ENCODE measurements at places on chromosomes 2 and 18.
A peak's percentile ranks its signal among the peaks of the same experiment; 100 is the strongest.

DNA sequence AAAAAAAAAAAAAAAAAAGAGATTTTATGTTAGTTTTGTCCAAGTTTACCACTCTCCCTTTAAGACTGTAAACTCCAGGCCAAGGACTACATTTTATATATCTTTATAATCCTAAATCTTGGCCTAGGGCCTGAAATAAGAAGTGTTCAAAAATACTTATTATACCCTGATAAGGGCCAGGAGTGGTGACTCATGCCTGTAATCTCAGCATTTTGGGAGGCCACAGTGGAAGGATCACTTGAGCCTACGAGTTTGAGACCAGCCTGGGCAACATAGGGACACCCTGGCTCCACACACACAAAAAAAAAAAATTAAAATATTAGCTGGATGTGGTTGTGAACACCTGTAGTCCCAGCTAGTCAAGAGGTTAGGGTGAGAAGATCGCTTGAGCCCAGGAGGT lies 12.7 kb downstream of the TRIP12 start:
- peaks cover 4% of the 10 kb centered on the region for H3K36me3 ChIP-seq
- H3K27ac ChIP-seq = peak overlapping the region; percentile 31
- DNase-seq = no peak

GRCh38 chr2:2573205-2573604 lies 242.1 kb upstream of the MYT1L start:
- no peak overlapping the region for H3K4me3 ChIP-seq
- no peak for DNase-seq
- H3K27me3 ChIP-seq = no peaks in the 10 kb centered on the region
- no peaks in the 10 kb centered on the region for H3K36me3 ChIP-seq
- H3K27ac ChIP-seq = no peak overlapping the region

GRCh38 chr2:74979844-74980243 lies 21.4 kb downstream of the POLE4 start:
- no peak overlapping the region for H3K27ac ChIP-seq
- no peak overlapping the region for H3K4me3 ChIP-seq
- H3K4me1 ChIP-seq = no peaks in the 10 kb centered on the region
- H3K27me3 ChIP-seq = no peaks in the 10 kb centered on the region

DNA sequence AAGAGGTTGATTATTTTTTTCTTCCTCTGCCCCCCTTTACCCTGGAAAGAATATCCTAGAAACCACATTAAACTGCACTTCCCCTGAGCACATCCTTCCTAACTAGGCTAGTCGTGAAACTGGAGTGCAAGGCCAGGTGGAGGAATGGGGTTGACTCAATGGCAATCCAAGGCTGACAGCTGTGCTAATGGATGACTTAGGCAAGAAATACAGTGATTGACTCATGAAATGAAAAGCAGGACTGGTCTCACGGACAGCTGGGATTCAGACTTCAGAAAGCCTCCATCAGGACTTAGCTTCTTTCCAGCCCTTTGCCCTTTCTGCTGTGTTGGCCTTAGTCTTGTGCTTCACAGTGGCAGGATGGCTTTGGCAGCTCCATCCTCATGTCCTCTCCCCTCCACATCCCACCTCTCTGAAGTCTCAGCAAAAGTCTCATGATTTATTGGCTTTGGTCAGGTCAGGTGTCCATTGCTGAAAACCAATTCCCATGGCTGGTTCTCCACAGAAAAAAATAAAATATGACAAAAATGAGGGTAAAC lies 33.8 kb downstream of the INSIG2 start:
- H3K4me3 ChIP-seq = no peak overlapping the region
- H3K4me1 ChIP-seq = peaks cover 4% of the 10 kb centered on the region
- no peak overlapping the region for H3K27ac ChIP-seq
- H3K36me3 ChIP-seq = no peaks in the 10 kb centered on the region
- no peaks in the 10 kb centered on the region for H3K27me3 ChIP-seq

DNA sequence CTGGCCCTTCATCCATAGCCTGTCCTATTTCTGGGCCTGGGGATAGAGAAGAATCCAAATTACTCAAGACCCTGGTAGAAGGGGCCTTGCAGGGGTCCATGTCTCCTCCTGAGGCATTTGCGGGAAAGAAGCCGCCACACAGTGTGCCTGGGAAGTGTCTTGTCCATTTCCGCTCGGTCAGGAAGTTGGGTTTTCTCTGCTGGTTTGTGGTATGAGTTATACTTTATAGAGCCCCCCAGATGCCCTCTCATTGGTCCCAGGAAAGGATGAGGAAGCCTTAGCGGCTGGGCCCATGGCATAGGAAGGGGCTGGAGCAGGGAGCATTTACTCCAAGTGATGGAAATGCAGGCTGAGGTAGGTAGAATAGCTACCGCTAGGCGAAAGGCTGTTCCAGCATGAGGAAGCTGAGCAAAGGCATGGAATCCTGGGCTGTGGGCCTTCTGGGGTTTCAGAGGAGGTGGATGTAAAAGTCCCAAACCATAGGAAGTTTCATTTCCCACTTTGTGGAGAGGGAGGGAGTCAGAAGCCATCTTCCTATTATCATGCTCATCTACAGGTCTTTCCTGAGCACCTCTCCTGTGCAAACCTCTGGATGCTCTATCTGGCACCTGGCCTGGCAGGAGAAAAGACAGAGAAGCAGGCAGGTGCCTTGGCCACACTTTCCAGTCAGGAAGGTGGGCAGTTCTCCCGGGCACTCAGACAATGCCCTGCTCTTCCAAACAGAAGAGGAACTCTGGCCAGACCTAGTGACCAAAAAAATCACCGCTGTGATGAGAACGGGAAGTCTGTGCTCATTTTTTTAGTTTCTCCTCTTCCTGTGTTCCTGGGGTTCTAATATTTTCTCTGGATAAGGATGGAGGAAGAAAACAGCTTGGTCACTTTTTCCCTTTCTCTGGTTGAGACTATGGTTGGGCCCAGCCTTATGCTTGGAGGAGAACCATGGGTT lies 2.6 kb upstream of the CD207 start:
- H3K4me3 ChIP-seq = peak overlapping the region; percentile 66
- H3K27ac ChIP-seq = peak overlapping the region; percentile 73
- H3K36me3 ChIP-seq = peaks cover 11% of the 10 kb centered on the region
- peak; percentile 65 for DNase-seq

- no peaks in the 10 kb centered on the region for H3K27me3 ChIP-seq
- DNase-seq = no peak
- no peak overlapping the region for H3K4me3 ChIP-seq
- H3K36me3 ChIP-seq = peaks cover 7% of the 10 kb centered on the region
- H3K4me1 ChIP-seq = peaks cover 18% of the 10 kb centered on the region
These were observed 34.5 kb downstream of the SFT2D3 start for GRCh38 chr2:127735537-127736399.

GRCh38 chr2:10541081-10541480 lies 93.0 kb upstream of the ODC1 start:
- H3K36me3 ChIP-seq = no peaks in the 10 kb centered on the region
- H3K27me3 ChIP-seq = peaks cover 4% of the 10 kb centered on the region
- no peak for DNase-seq
- H3K4me3 ChIP-seq = no peak overlapping the region

GRCh38 chr2:110789706-110790105 lies 57.3 kb downstream of the ACOXL start:
- DNase-seq = no peak
- no peak overlapping the region for H3K4me3 ChIP-seq
- H3K4me1 ChIP-seq = peaks cover 4% of the 10 kb centered on the region
- no peak overlapping the region for H3K27ac ChIP-seq
- peaks cover 27% of the 10 kb centered on the region for H3K27me3 ChIP-seq
- peaks cover 12% of the 10 kb centered on the region for H3K36me3 ChIP-seq

DNA sequence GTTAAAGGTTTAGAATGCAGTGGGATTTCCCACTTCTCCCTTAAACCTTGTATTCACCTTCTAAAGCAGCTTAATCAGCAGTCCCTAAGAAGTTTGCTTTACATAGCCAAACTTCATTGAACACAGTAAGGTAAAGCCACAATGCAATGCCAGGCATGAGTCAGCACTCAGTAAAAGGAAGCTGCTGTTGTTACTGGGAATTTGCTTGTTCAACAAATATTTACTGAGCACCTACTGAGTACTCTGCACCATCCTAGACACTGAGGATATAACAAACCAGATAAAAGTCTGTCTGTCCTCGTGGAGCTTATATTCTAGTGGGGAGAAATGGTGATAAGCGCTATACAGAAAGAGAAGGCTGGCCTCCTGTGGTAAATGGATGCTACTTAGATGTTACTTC lies 162.7 kb downstream of the PKP4 start:
- H3K27me3 ChIP-seq = no peaks in the 10 kb centered on the region
- H3K36me3 ChIP-seq = peaks cover 8% of the 10 kb centered on the region
- DNase-seq = no peak
- no peak overlapping the region for H3K4me3 ChIP-seq

DNA sequence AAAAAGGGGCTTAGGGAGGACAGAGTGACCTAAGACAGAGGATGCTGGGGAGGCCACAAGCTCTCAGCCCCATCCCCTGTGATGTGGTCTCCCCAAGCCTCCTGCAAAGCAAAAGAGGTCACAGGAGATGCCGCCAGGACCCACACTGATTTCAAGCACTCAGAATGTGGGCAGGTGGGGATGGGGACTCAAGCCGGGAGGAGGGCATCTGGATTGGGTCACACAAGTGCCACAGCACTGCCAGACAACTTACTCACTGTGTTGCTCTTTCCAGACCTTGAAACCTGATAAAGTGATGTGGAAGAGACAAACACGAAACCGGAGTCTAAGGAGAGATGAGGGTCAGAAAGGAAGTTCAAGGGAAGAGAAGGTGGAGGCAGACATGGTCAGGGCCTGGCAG lies 95.7 kb downstream of the TTC32 start:
- H3K27me3 ChIP-seq = no peaks in the 10 kb centered on the region
- H3K27ac ChIP-seq = no peak overlapping the region
- H3K4me1 ChIP-seq = no peaks in the 10 kb centered on the region
- no peak overlapping the region for H3K4me3 ChIP-seq

GRCh38 chr2:224562831-224563230 lies 22.3 kb downstream of the CUL3 start:
- H3K36me3 ChIP-seq = peaks cover 3% of the 10 kb centered on the region
- DNase-seq = no peak
- no peak overlapping the region for H3K4me3 ChIP-seq
- no peak overlapping the region for H3K27ac ChIP-seq

GRCh38 chr2:138490673-138491494 lies 10.7 kb upstream of the SPOPL start:
- H3K4me1 ChIP-seq = no peaks in the 10 kb centered on the region
- H3K4me3 ChIP-seq = no peak overlapping the region
- H3K36me3 ChIP-seq = no peaks in the 10 kb centered on the region
- no peak overlapping the region for H3K27ac ChIP-seq

DNA sequence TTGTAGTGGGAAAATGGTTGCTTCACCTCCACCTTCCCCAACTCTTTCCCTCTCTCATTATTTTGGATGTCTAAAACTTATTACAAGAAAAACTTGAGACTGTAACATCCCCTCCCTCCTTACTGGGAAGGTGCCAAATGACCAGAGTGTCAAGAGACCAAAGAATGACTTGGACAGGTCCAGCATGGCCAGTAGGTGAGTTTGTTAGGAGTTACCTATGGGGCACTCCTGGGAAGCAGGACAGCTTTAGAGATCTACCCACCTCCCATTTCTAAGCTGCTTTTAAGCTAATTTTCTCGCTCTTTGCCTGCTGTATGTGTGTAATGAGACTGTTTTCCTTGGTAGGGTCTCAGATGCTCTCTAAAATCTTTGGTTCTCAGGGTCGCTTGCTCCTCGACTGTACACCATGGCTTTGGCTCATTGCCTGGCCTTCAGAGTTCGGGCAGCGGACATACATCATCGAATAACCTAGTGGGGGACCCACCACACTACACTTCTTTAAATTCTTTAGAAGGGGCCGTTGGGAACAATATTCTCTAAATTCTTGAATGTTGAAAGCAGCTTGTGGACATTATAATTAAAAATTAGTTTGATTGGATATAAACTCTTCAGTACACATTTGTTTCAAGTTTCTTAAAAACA lies 45.2 kb downstream of the SLC30A6 start:
- no peaks in the 10 kb centered on the region for H3K36me3 ChIP-seq
- DNase-seq = no peak
- H3K4me3 ChIP-seq = no peak overlapping the region
- H3K4me1 ChIP-seq = no peaks in the 10 kb centered on the region

DNA sequence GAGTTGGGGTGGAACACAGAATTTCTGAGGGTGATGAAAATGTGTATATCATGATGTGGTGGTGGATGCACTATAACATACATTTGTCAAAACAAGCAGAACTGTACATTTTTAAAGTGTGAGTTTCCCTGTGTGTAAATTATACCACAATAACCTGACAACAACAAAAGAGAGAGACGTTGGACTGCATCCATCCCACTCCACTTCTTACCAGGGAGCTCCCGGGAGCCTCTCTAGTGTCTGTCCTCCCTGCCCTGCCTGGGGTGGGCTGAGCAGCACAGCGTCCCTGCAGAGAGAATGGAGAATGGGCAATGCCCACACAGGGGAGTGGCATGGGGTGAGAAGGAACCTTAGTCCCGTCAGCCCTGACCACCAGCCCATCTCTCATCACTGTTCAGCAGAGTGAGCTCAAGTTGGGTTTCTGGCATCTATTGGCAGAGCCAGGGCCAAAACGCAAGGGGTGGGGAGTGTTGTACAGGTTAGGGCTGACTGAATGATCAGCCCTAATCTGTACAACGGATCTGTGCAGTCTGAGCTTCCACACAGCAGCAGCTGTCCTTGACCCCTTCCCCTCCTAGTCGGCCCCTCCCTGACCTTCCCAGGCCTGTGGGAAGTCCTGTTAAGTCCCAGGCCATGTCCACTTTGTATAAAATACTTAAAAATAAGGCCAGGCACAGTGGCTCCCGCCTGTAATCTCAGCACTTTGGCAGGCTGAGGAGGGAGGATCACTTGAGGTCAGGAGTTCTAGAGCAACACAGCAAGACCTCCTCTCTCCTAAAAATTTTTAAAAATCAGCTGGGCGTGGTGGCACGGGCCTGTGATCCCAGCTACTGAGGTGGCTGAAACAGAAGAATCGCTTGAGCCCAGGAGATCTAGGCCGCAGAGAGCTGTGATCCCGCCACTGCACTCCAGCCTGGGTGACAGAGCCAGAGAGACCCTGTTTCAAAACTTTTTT lies 3.3 kb upstream of the PROC start:
- H3K27me3 ChIP-seq = peaks cover 30% of the 10 kb centered on the region
- DNase-seq = peak; percentile 44
- no peak overlapping the region for H3K4me3 ChIP-seq
- H3K36me3 ChIP-seq = no peaks in the 10 kb centered on the region

GRCh38 chr18:69956057-69956456 lies 8.4 kb upstream of the CD226 start:
- no peak for DNase-seq
- peaks cover 17% of the 10 kb centered on the region for H3K4me1 ChIP-seq
- no peak overlapping the region for H3K4me3 ChIP-seq
- H3K27ac ChIP-seq = no peak overlapping the region
- peaks cover 17% of the 10 kb centered on the region for H3K36me3 ChIP-seq

DNA sequence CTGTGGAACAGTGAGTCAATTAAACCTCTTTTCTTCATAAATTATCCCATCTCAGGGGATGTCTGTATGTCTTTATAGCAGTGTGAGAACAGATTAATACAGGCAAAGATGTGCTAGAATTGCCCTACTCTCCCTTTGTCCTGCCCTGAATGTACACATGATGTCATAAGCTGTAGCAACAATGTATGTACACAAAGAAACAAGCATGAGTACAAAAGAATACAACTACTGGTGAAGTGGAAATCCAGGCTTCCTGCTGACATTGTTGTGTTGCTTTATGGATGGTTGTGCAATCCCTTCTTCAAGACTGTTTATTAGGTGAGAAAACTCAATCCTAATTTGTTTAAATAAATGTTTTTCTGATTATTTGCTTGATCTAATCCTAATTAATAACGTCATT lies 446.6 kb downstream of the DSC3 start:
- DNase-seq = no peak
- H3K36me3 ChIP-seq = no peaks in the 10 kb centered on the region
- no peaks in the 10 kb centered on the region for H3K4me1 ChIP-seq
- no peak overlapping the region for H3K4me3 ChIP-seq
- no peaks in the 10 kb centered on the region for H3K27me3 ChIP-seq
